ENCODE measurements at places on chromosomes 7 and 10.

DNA sequence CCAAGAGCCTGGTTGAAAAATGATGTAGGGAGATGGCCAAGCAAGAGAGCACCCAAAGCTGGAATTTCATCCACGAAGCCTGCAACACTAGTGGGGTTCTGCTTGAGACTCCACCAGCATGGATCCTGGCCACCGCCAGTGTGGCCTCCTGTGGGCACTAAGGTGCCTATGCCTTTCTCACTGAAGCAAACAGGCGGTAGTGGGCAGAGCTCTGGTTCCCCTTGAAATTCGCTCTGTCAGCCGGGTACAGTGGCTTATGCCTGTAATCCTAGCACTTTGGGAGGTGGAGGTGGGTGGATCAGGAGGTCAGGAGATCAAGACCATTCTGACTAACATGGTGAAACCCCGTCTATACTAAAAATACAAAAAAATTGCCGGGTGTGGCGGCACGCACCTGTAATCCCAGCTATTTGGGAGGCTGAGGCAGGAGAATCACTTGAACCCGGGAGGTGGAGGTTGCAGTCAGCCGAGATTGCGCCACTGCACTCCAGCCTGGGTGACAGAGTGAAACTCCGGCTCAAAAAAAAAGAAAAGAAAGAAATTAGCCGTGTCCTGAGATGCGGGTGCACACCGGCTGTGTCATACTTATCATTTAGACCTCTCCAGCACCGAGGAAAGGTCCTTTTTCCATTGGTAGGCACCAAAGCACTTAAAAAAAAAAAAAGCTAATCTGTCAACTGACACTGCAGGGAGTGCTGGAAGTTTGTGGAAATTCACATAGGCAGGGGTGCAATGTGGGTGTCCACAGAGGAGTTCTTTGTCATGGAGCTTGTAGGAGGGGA lies 28.3 kb downstream of the CCM2 start:
- no peak for DNase-seq

GRCh38 chr7:107594961-107595737 lies 15.1 kb downstream of the BCAP29 start:
- DNase-seq: peak; percentile 34

- DNase-seq: no peak
Observed at GRCh38 chr7:159370-160270, 32.8 kb upstream of the FAM20C start.

- no peak for DNase-seq
Observed at GRCh38 chr7:145265180-145265579, 429.3 kb upstream of the TPK1 start.

DNA sequence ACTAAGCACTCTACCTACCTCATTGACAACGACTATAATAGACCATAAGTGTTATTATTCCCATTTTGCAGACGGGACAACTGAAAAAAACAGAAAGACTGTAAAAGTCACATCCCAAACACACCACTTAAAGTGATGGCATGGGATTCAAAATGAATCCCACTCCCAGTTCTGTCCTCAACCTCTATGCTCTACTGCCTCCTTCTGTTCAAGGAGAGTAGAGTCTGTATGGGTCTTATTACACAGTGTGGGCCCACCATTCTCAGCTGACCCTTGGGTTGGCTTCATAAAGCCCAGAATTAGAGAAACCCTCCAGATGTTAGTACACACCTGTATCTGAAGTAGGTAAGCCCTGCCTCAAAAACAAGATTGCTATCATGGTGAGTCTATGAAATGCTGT lies 102.2 kb downstream of the GRM8 start:
- DNase-seq: no peak

- peak; percentile 77 for DNase-seq
Observed at GRCh38 chr10:86668297-86669165, at the start of gene LDB3. Gene LDB3, plus strand, starts transcription at chr10:86668511. Its CDS starts 181 bp downstream, at chr10:86668692.
